ENCODE measurements at places on chromosomes 7 and 10. TPM values are rescaled to one million over a fixed set of nuclear protein-coding genes. Genes with fewer than 3 reads are reported as not detected.

GHRHR gene
- total RNA-seq: 0.55 TPM

DNAJC9 gene
- total RNA-seq: 3.7 TPM

ZNF777 gene
- 4.9 TPM for total RNA-seq

GPR146 gene
- 5.3 TPM for total RNA-seq

PRKAR2B gene
- total RNA-seq: 9.5 TPM

DNA sequence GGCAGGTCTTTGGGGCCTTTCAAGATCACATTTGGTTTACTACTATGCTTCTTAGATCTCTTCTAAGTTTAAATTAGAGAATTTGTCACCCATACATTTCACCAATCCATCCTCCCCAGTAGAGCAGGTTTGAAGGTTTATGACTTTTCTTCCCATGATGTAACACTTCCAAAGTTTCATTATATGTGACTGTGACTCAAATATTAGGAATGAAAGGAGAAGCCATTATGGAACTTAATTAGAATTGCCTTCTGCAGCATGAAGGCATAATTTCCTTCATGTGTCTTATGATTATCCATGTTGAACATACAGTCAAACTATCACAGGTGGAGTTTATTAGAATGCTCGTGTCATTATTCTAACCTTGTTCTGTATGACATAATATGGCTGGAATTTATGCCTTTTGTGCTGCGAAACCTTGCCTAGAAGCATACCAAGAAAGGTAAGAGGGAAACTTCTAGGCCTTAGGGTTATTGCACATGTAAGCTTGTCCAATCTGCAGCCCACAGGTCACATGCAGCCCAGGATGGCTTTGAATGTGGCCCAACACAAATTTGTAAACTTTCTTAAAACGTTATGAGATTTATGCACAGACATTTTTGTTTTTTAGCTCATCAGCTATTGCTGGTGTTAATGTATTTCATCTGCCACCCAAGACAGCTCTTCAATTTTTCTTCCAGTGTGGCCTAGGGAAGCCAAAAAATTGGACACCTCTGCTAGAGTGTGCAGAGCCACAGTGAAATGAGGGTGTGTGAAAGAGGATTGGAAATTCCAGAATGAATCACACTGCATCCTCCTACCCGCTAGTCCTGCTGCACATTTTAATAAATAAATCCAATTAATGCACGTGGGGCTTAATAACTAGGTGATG, 133.6 kb downstream of the TMEM26 start:
- DNase-seq: no peak
- H3K27ac ChIP-seq: no peak overlapping the region
- no peaks in the 10 kb centered on the region for H3K27me3 ChIP-seq
- no peak overlapping the region for H3K4me3 ChIP-seq

DNA sequence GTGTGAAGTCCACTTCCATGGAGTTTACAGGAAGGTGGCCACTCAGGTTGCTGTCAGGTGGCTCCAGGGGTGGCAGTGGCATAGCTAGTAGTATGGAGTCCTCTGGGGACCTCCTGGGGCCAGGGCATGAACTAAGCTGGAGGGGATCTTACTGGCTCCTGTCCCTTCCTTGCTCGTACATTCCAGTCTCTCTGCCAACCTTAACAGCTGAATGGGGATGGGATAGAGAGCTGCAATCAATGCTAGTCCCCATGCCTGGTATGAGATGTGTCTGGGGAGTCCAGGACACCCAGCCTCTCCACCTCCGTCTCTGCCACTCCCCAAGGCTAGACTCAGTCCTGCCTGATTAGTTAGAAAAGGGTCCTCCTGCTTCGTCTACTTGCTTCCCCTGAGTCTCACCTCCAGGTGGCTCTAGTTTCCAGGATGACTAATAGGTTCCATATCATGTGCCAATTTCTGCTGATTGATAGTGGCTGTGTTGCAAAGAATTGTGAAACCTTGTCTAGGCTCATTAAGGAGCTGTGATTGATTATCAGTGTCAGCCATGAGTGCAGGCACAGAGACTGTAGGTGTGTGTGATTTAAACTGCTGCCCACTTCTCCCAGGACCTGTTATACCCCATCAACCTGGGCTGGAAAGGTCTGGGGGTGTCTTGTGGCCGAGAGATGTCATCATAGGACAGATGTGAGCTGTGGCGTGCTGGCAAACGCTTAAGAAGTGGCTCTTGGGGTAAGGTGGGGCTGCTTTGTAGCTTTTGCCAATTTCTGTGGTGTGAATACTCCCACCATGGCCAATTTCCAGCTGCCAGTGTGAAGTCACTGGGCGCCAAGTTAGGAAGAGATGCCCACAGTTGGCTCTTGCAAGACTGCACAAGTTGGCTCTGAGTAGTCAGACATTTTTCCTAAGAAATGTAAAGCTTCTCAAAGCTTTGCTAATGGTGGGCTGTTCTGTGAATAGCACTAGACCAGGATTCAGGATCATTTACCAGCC, 59.8 kb downstream of the COL13A1 start:
- H3K4me3 ChIP-seq: no peak overlapping the region
- no peaks in the 10 kb centered on the region for H3K27me3 ChIP-seq
- no peaks in the 10 kb centered on the region for H3K36me3 ChIP-seq
- no peak for DNase-seq

GRCh38 chr7:24763303-24763901, 6.1 kb upstream of the GSDME start:
- no peak for DNase-seq
- no peaks in the 10 kb centered on the region for H3K4me1 ChIP-seq
- H3K27me3 ChIP-seq: no peaks in the 10 kb centered on the region
- H3K36me3 ChIP-seq: no peaks in the 10 kb centered on the region

GRCh38 chr7:18828994-18829857, 288.2 kb downstream of the TWIST1 start:
- H3K4me1 ChIP-seq: no peaks in the 10 kb centered on the region
- H3K27ac ChIP-seq: no peak overlapping the region
- H3K4me3 ChIP-seq: no peak overlapping the region
- H3K36me3 ChIP-seq: no peaks in the 10 kb centered on the region
- no peak for DNase-seq

- no peak for DNase-seq
- no peaks in the 10 kb centered on the region for H3K27me3 ChIP-seq
- no peaks in the 10 kb centered on the region for H3K36me3 ChIP-seq
- H3K4me3 ChIP-seq: no peak overlapping the region
- no peak overlapping the region for H3K27ac ChIP-seq
These were observed 29.5 kb downstream of the LYZL2 start for GRCh38 chr10:30600005-30600404.

DNA sequence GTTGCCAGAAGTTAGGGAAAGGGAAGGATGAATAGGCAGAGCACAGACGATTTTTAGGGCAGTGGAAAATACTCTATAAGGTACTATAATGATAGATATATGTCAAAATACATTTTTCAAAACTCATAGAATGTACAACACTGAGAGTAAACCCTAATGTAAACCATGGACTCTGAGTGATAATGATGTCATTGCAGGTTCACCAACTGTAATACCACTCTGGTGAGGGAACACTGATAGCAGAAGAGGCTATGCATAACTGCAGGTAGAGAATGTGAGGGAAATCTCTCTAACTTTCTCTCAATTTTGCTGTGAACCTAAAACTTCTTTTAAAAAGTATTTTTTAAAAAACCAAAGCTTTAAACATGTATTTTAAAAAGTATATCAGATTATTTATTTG, 22.1 kb downstream of the POT1 start:
- H3K36me3 ChIP-seq: no peaks in the 10 kb centered on the region
- no peak overlapping the region for H3K4me3 ChIP-seq
- DNase-seq: no peak
- H3K27me3 ChIP-seq: no peaks in the 10 kb centered on the region

Measured in pancreas (tissue), 10 donors.